ENCODE measurements at places on chromosomes 3 and 15.
A peak's percentile ranks its signal among the peaks of the same experiment; 100 is the strongest.

- DNase-seq = no peak
Measured at GRCh38 chr3:87088430-87088992, 97.6 kb upstream of the VGLL3 start.

GRCh38 chr3:54511766-54512365 lies 389.5 kb downstream of the CACNA2D3 start:
- no peak for DNase-seq

DNA sequence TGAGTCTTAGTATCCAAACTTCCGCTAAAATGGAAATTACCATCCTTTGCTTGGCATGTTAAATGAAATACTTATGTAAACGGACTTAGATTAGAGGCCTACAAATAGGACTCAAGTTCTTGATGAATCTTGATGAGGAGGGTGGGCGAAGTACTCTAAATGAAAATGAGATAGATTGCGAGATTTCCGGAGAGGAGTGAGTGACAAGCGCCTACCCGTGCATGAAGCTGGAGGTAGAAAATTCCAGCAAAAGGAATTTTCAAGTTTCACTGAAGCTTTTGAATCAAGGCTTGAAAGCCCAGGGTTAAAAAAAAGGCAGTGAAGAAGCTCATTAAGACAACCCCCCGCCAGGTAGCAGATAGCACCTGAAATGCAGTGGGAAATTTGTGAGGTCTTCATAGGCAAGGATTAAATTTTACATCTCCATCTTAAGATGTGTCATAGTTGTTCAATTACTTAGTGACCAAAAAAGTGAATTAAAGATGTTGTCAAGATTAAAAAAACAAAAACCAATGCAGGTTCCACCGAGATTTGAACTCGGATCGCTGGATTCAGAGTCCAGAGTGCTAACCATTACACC lies 655 bp upstream of the RAB11A start:
- DNase-seq = no peak

DNA sequence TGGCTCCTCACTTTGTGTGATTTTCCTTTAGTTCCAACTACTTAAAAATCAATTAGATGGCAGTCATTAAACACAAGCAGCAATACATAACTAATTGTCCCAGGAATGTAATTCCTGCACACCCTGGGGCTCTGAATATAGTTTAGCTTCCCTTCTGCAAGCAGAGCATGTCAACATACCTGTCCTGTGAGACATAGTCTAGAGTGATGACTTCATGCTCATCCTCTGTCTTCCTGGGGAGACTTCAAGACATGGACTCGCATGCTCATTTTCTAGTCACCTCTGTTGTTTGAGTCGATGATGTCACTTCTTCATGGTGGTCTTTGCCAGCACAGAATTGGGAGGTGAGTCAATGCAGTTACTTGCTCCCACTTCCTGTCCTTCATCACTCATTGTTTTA lies 15.7 kb downstream of the C3orf52 start:
- DNase-seq = no peak

DNA sequence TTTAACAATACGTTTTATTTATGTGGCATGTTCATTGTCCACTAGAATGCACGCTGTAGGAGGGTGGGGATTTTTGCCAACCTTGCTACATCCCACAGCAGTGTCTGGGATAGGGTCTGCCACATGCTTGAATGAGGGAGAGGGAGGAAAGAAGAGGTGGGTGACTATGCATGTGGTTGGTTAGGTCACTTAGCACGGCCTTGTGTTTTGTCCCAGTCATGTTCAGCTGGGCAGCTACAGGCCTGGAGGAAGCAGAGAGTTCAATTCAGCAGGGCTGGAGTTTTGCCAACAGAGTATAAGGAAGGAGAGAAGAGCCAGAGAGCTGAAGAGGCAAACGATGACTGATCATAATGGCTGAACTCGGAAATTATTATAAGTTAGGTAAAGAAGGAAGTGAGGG lies 268.4 kb upstream of the NSMCE3 start:
- no peak for DNase-seq

GRCh38 chr3:160200353-160200752 lies 24.9 kb upstream of the C3orf80 start:
- no peak for DNase-seq

- no peak for DNase-seq
Measured at GRCh38 chr3:107772016-107772415, 249.3 kb downstream of the BBX start.

GRCh38 chr3:29385046-29385830 lies 104.4 kb downstream of the RBMS3 start:
- DNase-seq = no peak

DNA sequence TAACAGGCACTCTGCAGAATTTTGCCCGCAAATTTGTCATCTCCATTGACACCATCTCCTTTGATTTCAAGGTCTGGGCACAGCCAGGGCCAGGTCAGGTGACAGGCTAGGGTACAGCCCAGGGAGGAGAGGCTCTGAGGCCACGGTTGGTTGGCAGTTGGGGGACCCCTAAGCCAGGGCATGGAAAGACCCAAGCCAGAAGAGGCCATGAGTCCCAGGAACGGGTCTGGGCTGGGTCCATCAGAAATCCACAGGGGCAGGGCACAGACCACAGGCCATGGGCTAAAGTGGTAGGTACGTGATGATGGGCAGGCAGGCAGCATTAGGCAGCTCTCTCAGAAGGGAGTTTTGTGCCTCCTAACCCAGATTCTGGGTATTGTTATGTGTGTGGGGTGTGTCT lies 45.8 kb downstream of the SEMA3G start:
- DNase-seq = no peak

GRCh38 chr3:17479681-17480405 lies 262.6 kb downstream of the TBC1D5 start:
- DNase-seq = no peak

DNA sequence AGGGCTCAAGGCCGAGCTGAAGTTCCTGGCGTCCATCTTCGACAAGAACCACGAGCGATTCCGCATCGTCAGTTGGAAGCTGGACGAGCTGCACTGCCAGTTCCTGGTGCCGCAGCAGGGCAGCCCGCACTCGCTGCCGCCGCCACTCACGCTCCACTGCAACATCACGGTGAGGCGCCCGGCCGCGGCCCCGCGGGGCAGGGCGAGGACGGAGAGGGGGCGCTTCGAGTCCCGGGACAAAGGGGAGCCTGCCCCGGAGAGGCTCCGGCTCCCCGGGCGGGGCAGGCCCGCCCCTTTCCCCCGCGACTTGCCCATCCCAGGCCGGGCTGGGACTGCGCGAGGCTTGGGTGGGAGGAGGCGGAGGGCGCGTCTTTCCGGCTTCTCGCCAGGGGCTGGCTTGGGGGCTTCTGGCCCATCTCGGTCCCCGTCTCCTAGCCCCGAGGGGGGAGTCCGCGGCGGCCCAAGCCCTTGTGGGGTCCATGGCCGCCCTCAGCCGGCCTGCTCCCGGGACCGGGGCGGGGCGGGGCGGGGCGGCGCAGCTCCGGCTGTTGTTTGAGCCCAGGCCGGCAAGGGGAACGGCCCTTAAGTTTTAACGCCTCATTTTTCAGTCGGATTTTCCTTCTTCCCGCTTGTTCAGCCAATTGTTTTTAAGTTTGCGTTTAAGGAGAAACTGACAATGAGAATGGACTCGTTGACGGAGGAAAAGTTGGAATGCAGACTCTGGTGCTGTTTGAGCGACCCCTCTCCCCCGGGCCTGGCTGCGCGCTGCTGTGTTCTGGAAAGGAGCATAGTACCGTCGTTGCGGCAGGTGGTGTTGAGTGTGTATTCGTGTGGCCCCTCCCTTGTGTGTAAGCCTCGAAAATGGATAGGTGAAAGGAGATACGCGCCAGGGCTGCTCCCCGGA lies 683 bp downstream of the UBE2Q2 start:
- DNase-seq = peak; percentile 56
